ENCODE measurements at places on chromosomes 1 and 21.

- no peak for DNase-seq
Observed at GRCh38 chr1:91732291-91733107, 153.5 kb downstream of the TGFBR3 start.

DNA sequence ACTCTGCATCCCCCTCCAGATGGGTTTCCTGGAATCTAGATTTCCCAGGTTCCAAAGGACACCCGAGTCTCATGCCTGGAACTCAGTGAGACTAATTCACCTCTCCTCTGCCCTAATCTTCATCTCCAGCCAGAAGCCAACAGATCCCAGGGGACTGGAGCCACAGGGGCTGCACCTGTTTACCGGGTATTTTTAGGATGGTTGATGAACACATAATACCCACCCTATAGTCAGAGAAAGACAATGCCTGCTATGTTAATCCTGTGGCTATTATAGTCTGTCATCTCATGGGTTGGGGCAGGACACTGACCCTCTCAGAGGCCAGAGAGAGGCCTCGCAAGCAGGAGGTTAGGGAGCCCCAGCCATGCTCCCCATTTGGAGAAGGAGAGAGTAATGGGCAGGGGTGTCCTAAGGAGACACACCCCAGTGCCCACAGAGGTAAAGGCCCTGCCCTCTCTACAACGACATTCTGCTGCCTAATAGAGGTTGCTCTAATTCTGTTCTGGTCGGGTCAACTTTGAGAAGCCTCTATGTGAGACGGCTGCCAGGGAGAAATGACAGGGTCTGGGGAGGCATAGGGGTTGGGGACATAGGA, 1.0 kb upstream of the TNNI1 start:
- DNase-seq: no peak

GRCh38 chr1:153432874-153433681, 16.8 kb downstream of the S100A7A start:
- DNase-seq: no peak

- DNase-seq: no peak
Observed at GRCh38 chr1:161013131-161013487, 7.8 kb downstream of the F11R start.

- no peak for DNase-seq
Observed at GRCh38 chr1:147111381-147112130, 60.7 kb downstream of the PRKAB2 start.

- no peak for DNase-seq
Observed at GRCh38 chr1:88053065-88053464, 631.0 kb upstream of the PKN2 start.

GRCh38 chr21:42308161-42308913, 6.9 kb downstream of the TFF3 start:
- no peak for DNase-seq

DNA sequence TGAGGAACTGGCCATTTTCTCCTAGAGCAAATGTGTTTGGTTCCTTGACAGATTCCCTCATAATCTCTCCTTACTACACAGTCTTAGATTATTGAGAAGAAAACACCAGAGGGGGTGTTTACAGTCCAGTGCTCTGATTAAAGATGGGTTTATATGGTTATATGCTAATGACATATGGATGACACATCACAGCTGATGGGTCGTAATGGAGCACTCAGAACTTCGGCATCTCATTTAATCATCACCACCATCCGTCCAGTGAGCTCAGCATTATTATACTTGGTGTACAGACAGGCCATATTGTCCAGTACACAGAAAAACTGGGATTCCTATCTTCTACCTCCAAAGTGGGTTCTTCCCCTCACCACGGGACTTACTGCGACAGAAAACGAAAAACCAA, 22.3 kb upstream of the NR5A2 start:
- DNase-seq: no peak

DNA sequence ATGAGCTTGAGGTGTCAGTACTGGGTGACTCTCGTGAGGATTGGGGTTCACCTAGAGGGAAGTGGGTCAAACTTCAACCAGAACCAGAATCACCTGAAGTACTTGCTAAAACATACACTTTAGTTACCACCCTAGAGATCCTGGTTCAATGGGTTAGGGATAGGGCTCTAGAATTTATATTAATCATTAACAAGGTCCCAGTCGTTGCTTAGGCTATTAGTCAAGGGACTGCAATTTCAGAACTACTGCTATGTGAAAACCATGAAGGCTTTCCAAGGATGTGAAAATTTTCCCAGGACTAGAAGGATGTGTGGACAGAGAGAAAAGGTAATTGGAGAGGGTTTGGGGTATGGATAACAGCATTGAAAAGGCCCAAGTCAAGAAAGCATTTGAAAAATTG, 162.6 kb downstream of the GRIK1 start:
- no peak for DNase-seq

DNA sequence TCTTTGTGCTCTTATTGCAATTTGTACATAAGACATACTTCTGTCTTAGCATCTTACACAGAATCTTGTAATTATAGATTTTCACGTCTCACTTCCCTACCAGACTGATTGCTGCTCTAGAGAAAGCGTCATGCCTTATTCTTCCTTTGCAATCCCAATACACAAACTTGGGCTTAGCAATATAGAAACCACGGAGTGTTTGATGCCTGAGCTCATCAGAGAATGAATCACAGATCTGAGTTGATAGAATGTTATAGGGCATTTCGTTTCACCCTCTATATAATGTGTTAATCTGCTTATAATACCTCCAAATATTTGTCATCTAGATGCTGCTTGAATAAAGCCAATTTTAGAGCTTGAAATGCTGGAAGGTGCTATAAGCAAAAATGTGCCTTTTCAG, 6.6 kb downstream of the FMO1 start:
- no peak for DNase-seq

GRCh38 chr1:3846541-3846940, 10.5 kb downstream of the CEP104 start:
- no peak for DNase-seq

DNA sequence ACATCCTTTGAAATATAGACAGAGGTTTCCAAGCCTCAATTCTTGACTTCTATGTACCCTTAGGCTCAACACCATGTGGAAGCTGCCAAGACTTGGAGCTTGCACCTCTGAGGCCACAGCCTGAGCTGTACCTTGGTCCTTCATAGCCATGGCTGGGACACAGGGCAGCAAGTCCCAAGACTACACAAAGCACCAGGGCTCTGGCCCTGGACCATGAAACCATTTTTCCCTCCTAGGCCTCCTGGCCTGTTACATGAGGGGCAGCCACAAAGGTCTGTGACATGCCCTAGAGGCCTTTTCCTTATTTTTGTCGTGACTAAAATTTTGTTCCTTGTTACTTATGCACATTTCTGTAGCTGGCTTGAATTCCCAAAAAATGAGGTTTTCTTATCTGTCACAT, 953.1 kb upstream of the ADGRL4 start:
- no peak for DNase-seq

GRCh38 chr21:33647587-33647986, 5.3 kb downstream of the ITSN1 start:
- DNase-seq: no peak

All from iPS DF 19.7 (cell line).